Activated T-helper 1 cell treated with anti-CD3 and anti-CD28 coated beads, Interleukin-2, amount 50 U/mL, for 16 hours (primary cell): ENCODE measurements at places on chromosomes 3 and 15.

DNA sequence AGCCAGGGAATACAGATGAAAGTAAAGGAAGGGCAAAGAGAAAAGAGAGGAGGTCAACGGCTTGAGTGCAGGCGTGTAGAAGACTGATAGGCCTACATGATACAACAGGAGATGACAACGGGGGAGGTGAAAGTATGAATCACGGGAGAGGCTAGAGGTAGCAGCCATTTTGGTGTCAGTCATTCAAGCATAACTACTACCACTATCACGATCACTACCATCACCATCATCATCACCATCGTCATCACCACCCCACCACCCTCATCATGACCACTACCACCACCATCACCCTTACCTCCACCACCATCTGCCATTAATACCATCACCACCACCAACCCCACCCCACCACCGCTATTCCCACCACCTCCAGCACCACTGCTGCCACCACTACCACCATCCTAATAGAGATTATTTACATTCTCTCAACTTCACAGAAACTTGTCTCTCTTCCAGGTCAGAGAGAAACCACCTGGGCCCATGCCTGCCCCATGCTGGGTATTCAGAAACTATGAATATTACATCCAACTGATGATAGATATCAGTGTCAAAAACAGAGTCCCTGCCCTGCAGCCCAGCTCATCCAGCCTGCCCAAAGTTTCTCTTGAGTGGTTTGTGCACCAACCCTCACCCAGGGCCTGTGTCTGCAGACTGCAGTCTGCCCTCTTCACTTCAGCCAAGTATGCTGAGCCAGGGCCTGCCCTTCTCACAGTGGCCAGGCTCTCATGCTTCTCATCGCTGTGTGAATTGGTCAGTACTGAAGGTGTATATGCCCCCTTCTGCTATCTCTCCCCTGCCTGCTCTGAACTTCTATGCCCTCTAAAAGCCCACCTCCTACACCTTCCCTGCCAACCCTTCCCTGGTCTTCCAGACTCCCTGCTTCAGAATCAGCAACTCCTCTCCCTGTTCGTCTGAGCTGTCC lies 215.6 kb upstream of the TLE3 start:
- DNase-seq, result no peak

GRCh38 chr15:66829551-66830121 lies 127.6 kb downstream of the SMAD6 start:
- DNase-seq, result no peak

GRCh38 chr15:80710635-80711554 lies 15.8 kb downstream of the ABHD17C start:
- DNase-seq, result no peak

- DNase-seq, result no peak
Measured at GRCh38 chr3:125587039-125587648, 8.2 kb downstream of the OSBPL11 start.

GRCh38 chr3:65401359-65402305 lies 637.1 kb downstream of the MAGI1 start:
- DNase-seq, result no peak

- DNase-seq, result no peak
Measured at GRCh38 chr3:51333021-51333420, 52.1 kb upstream of the MANF start.

GRCh38 chr3:194379651-194380050 lies 10.1 kb upstream of the LRRC15 start:
- no peak for DNase-seq

DNA sequence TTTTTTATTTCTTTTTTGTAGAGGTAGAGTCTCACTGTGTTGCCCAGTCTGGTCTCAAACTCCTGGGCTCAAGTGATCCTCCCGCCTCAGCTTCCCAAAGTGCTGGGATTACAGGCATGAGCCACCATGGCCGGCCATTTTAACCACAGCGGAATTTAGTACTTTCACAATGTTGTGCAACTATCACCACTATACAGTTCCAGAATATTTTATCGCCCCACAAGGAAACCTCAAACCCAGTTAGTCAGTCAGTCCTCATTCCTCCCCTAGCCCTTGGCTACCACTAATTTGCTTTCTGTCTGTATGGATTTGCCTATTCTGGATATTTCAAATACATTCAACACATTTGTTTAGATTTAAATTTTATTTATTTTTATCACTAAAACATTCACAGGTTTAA lies 15.5 kb upstream of the HOMER2 start:
- DNase-seq, result no peak

DNA sequence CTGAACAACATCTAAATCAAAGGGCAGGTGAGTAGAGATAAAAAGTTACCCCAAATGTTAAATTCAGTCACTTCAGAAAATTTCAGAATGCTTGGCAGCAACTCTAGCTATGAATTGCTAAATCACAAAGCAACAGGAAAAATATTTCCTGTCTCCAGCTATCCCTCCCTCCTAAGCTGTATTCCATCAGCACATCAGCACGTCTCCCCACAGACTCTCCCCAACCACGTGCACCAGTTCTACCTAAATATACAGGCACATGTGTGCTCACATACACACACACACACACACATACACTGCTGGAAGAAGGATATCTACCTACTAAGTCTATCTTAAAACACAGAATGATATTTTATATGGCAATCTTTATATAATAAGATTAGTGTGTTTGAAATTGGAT lies 177.1 kb upstream of the ARHGEF26 start:
- DNase-seq, result no peak

DNA sequence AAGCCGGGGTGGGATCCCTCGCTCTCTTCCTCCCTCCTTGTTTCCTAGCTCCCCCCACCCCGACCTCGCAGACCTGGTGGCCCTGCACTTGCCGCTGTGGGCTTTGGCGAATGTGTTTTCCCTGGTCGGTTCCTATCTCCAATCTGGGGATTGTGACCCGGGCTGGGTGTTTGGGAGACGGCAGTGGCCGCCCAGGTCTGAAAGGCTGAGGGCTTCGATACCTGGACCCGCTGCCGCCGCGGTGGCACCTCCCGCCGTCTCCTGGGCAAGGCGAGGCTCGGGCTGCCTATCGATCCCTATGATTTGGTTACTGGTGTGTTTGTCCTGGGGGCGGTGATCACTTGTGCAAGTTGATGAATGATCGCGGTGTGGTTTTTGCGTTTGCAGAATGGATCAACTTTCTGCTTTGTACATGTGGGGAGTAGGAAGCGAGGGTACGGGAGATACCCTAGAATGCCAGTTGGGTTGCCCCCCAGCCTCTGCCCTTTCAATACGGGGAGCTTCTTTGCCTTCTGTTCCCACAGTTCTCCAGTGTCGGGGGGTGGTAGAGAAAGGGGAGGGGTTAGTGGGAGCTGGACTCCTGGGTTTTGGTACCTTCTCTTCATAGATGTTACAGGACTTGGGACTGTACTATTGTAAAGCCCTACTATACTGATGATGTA lies 3.0 kb downstream of the BBX start:
- no peak for DNase-seq

GRCh38 chr3:146300768-146301167 lies 49.9 kb upstream of the PLSCR4 start:
- DNase-seq, result no peak

DNA sequence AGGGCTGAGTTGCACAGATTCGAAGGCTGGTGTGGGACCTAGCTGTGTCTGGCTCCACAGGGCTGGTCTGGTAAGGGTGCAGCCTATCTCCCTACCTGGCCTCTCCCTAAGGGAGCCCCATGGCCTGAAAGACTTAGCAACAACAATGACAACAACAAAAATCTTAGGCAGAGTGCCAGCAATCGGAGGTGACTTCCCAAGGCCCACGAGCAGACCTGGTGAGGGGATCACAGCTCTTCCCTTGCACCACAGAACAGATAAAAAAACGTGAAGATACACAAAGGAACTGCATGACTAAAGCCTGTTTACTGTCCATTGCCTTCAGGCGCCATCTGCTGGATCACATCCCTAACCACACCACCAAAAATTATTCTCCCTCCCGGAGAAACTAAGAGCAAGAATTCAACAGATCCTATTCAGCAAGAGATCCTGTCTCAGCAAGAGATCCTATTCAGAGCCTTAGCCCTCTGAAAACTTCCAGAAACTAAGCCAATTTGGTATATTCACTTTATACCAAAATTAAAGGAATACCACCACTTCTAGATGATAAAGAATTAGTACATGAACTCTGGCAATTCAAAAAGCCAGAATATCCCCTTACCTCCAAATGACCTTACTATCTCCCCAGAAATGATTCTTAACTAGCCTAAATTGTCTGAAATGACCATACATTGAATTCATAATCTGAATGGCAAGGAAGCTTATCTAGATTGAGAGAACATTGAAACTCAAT lies 24.1 kb upstream of the OR5K4 start:
- no peak for DNase-seq

- no peak for DNase-seq
Measured at GRCh38 chr3:20316238-20316637, 130.2 kb upstream of the SGO1 start.

GRCh38 chr3:173770011-173770410 lies 372.5 kb downstream of the NLGN1 start:
- DNase-seq, result no peak

DNA sequence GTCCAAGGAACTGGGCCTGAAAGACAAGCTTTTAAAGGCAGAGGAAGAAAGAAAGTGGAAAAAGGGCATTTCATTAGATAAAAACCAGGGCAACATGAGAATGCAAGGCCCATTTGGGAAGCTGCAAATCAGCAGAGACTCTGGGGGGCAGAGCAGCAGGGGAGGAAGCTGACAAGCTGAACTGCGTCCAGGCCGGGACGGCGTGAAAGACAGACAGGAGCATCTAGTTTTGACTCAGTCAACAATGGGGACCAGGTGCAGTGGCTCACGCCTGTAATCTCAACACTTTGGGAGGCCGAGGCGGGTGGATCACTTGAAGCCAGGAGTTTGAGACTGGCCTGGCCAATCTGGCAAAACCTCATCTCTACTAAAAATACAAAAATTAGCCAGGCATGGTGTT lies 69.9 kb downstream of the CDC25A start:
- DNase-seq, result no peak

GRCh38 chr3:51269466-51269865 lies 115.6 kb upstream of the MANF start:
- no peak for DNase-seq

- DNase-seq, result no peak
Measured at GRCh38 chr3:129295286-129295685, 16.6 kb downstream of the HMCES start.

- DNase-seq, result no peak
Measured at GRCh38 chr3:60189304-60189703, 1061.9 kb downstream of the FHIT start.

DNA sequence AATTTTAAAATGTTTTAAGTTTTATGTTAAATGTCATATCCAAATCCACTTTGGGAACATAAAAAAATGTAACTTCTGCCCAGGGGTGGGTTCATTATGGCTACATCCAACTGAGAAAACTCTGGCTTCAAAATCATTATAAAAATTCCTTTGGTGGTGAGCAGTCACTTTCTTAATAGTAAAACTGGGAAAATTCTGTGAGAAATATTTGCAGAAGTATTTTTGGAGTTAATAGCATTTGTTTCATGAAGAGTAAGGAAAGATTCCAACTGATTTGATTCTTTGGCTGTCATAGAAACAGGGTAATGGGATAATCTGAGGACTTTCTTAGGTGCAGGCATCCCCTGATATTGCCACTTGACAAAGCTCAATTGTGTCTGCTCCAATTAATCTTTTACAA lies 38.8 kb downstream of the CPA3 start:
- DNase-seq, result no peak

- DNase-seq, result no peak
Measured at GRCh38 chr15:72809329-72809728, 25.8 kb upstream of the ADPGK start.

DNA sequence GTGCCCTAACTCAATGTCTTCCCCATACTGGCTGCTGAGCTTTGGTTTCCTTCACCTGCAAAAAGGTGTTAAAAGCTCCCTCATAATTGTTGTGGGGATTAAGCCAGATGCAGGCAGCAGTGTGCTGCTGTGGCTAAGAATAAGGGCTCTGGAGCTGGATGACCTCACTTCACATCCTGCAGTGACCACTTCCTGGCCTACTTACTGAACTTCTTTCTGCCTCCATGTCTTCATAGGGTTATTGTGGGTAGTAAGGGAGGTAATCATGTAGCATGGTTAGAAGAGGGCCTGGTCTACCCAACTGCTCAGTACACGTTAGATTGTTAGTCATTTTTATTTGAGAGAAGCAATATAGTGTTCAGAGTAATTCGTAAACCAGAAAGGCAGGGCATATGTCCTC lies 18.4 kb downstream of the GYG1 start:
- no peak for DNase-seq

DNA sequence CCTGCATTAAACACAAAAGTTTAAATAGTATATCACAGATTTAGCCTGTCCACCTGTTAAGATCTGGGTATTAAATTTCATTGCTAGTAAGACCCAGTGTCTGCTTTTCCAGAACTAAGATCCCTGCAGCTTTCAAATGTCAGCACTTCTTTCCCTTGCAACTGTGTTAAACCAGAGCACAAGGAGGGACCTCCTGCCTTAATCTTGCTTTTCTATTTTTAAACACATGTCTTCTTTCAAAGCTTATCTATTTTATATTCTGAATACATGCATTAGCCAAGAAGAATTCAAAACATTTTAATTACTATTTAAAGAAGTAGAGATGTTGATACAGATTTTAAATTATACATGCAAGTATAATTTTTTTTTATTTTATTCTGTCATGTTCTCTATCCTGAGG lies 315.1 kb downstream of the ARPP21 start:
- DNase-seq, result no peak

GRCh38 chr15:89888214-89888804 lies 5.5 kb downstream of the AP3S2 start:
- DNase-seq, result no peak

DNA sequence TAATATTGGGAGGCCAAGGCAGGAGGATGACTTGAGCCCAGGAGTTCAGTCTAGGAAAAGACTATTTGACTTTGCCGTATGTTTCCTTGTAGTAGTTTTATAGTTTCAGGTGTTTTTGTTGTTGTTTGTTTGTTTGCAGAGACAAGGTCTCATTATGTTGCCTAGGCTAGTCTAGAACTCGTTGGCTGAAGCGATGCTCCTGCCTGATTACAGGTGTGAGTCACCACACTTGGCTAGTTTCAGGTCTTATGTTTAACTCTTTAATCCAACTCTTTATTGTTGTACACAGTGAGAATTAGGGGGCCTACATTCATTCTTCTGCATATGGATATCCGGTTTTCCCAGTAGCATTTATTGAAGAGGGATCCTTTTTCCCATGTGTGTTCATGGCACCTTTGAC lies 32.0 kb downstream of the FAIM start:
- DNase-seq, result no peak

- DNase-seq, result no peak
Measured at GRCh38 chr3:44974416-44974815, 1.6 kb downstream of the ZDHHC3 start.

DNA sequence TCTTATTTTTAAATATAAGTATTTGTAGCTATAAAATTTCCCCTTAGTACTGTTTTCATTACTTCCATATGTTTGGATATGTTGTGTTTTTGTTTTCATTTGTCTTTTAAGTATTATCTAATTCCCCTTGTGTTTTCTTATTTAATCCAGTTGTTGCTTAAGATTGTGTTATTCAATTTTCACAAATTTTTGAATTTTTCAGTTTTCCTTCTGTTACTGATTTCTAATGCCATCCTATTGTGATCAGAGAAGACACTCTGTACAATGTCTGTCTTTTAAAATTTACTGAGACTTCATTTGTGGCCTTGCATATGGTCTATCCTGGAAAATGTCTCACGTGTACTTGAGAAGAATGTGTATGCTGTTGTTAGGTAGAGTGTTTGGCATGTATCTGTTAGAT lies 795.6 kb upstream of the CFAP20DC start:
- DNase-seq, result no peak

GRCh38 chr15:57323806-57324589 lies 52.3 kb upstream of the CGNL1 start:
- DNase-seq, result no peak
